ENCODE measurements at places on chromosomes 16 and 17. TPM values are rescaled to one million over a fixed set of nuclear protein-coding genes. Genes with fewer than 3 reads are reported as not detected.

DNA sequence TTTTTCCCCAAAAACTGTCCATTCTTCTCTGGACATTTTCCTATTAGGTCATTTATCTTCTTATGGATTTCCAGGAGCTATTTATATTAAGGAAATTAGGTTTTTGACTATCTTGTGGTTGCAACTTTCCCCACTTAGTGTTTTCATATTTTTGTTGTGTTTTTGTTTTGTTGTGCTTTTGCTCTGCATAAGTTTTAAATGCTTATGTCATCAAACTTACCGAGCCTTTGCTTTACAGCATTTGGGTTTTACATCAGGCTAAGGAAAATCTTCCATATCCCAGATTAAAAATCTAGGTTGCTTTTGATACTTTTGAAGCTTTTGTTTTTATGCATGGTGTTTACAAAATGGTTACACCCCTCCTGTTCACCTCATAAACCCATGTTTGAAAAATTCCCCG lies 27.5 kb downstream of the MAF start:
- DNase-seq, result no peak

- no peak for DNase-seq
Observed at GRCh38 chr17:79980246-79981043, 55.2 kb downstream of the TBC1D16 start.

DNA sequence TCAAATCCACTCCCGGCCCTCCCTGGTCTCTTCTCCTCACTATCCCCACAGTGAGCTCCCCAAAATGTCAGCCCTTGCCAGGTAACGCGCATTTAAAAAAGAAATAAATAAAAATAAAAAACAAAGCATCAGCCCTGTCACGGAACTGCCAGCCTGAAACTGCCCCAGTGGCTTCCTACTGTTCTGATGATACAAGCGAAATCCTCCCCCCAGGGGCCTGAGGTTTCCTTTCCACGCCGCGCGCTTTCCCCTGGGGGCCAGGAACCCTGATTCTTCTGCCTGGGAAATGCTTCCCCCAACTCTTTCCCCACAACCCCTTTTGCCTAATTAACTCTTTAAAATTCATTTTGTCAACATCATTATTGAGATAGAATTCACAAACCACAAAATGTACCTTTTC lies 12.2 kb upstream of the RPH3AL start:
- no peak for DNase-seq

- DNase-seq, result no peak
Observed at GRCh38 chr16:2846511-2847310, 11.3 kb downstream of the PRSS22 start.

The TLCD3B gene
- not detected for polyA plus RNA-seq

DNA sequence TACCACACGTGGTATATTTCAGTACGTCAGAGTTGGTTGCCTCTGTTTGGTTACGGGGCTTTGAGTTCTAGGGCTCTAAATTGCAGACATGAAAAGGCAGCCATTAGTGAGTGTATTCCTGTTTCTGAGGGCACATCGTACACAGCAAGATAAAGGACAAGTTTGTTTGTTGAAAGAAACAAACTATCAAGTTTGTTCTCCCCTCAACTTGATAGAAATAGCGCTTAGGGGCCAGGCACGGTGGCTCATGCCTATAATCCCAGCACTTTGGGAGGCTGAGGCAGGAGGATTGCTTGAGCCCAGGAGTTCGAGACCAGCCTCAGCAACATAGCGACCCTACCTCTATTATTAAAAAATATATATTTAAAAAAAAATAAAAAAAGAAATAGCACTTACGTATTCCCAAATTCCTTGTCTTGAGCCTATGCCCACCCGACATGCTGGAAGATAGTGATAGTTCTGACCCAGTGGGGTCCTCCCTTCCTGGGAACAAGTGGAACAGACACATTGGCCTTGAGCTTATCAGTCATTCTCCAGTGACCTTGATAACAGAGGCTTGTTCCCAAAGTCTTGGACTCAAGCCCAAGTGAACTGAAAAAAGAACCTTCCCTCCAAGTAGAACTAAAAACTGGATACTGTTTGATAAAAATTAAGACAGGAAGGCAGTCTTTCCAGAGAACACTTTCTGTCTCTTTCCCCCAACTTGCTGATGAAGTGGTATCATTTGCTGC lies 139.9 kb upstream of the CACNG3 start:
- no peak for DNase-seq

DNA sequence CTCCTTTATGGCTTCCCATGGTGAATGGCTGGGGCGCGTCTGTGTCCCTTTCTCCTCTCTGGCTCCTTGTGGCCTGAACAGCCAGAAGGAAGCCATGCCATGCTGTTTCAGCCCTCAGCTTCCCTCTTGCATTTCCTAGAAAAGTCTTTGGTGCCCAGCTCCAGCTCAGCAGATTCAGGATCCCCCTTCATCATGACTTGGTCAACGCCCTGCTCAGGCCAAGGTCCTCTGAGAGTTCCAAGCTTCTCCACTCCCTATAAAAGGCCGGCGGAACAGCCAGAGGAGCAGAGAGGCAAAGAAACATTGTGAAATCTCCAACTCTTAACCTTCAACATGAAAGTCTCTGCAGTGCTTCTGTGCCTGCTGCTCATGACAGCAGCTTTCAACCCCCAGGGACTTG lies at the start of gene CCL13:
CCL13 (plus strand) TSS at position 287 of the 400 bp plus-strand sequence; CDS start at position 334, 47 bp downstream.
- peak; percentile 53 for DNase-seq

The ACSM2A gene
- polyA plus RNA-seq, result not detected

GRCh38 chr17:51540151-51540550 lies 279.8 kb downstream of the UTP18 start:
- DNase-seq, result no peak

DNA sequence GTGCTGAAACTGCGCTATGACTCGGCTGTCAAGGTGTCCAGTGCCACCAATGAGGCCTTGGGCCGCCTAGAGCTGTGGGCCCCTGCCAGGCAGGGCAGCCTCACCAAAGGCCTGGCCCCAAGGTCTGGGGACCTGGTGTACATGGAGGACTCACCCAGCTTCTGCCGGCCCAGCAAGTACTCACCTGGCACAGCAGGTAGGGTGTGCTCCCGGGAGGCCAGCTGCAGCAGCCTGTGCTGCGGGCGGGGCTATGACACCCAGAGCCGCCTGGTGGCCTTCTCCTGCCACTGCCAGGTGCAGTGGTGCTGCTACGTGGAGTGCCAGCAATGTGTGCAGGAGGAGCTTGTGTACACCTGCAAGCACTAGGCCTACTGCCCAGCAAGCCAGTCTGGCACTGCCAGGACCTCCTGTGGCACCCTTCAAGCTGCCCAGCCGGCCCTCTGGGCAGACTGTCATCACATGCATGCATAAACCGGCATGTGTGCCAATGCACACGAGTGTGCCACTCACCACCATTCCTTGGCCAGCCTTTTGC lies 25.0 kb downstream of the WNT9B start:
- DNase-seq, result no peak

GRCh38 chr17:49523706-49524472 lies 28.8 kb downstream of the NGFR start:
- DNase-seq, result no peak

- no peak for DNase-seq
Observed at GRCh38 chr16:25045696-25046381, 30.7 kb upstream of the ARHGAP17 start.

The ZNF287 gene
- polyA plus RNA-seq, result 5.3 TPM

- no peak for DNase-seq
Observed at GRCh38 chr17:64270885-64271284, 7.8 kb upstream of the TEX2 start.

DNA sequence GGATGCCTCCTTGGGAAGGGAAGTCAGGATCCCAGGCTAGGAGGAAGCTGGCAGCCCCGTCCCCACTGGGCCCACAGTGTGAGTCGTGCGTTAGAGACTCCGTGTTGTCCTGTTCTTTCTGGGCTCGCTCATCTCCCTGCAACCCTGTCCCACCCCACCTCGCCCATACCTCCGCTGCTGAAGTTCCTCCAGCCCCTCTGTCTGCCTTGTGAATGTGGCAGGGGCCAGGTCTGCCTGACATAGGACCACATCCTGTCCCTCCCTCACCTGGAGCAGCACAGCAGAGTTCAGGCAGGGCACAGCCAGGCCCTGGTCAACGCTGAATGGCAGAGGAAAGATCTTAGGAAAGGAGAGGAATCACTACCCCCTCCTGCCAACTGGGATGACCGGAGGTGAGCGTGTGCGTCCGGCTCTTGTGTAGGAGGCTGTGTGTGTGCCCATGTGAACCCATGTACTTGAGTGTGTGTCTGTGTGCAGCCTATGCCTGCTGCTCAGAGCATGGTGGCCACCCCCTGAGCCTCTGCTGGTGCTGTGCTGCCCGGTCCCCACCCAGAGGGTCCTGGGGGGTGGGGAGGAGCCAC lies 12.8 kb downstream of the KCNJ18 start:
- DNase-seq, result no peak

The CRHR1 gene
- not detected for polyA plus RNA-seq

GRCh38 chr17:70169709-70170597 lies 621 bp downstream of the KCNJ2 start:
- DNase-seq, result peak; percentile 29

The WFIKKN1 gene
- polyA plus RNA-seq, result 0.29 TPM

- DNase-seq, result peak; percentile 22
Observed at GRCh38 chr16:19375561-19376158, 42.0 kb upstream of the TMC5 start.

GRCh38 chr17:4144422-4144747 lies 1.4 kb downstream of the CYB5D2 start:
- no peak for DNase-seq

DNA sequence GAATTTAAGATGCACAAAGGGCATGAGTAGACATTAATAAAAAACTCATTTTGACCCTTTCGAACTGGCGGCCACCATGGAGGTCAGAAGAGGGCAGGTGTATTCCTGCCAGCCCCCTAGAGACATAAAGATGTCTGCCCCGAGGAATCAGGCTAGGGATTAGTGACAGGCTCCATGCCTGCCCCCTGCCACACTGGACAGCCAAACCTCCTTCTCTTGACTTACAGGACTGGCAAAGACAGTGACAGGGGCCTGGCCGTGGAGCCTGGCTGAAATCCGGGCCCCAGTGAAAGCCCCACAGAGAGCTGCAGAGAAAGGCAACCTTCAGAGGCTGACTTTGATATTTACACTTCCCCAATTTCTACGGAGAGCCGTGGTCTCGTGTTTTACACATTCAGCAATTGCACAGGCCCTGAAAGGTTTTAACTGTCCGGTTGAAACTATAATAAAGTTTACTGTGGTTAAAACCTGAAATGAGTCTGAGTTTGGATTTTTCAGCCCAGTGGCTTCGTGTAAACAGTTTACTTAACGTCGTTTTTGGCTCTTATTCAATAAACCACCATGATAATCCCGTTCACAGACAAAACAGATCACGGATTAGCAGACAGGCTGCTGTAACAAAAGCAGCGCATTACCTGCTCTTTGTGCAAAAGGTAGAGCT lies 243.9 kb upstream of the MYOCD start:
- no peak for DNase-seq

DNA sequence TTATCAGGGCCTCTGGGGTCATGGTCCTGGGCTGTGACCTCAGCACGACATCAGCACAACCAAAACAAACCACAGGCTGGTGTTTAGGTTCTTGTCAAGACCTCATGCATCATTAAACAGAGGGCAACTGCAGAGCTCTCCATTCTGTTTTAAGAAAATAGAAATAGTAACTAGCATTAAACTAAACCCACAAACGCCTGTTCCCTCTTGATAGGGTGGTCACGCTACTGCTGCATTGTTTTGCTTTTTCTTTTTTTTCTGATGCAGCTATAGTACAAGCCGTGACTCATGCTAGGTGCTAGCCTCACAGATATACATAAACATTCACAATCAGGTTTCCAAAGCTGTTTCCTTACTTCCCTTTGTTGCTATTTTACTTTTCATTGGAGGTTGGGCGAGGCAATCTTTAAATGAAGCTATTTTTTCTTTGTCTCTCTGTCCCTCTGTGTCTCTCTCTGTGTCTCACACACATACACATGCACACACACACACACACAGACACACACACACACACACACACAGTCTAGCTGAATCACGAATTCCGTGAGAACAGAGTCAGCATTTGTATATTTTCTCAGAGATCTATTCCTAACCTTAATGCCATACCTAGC lies 310.3 kb downstream of the CDH13 start:
- no peak for DNase-seq

The ZP2 gene
- polyA plus RNA-seq, result not detected

The STX8 gene
- 61.9 TPM for polyA plus RNA-seq

- DNase-seq, result no peak
Observed at GRCh38 chr17:40718930-40719329, 15.4 kb upstream of the KRT24 start.

DNA sequence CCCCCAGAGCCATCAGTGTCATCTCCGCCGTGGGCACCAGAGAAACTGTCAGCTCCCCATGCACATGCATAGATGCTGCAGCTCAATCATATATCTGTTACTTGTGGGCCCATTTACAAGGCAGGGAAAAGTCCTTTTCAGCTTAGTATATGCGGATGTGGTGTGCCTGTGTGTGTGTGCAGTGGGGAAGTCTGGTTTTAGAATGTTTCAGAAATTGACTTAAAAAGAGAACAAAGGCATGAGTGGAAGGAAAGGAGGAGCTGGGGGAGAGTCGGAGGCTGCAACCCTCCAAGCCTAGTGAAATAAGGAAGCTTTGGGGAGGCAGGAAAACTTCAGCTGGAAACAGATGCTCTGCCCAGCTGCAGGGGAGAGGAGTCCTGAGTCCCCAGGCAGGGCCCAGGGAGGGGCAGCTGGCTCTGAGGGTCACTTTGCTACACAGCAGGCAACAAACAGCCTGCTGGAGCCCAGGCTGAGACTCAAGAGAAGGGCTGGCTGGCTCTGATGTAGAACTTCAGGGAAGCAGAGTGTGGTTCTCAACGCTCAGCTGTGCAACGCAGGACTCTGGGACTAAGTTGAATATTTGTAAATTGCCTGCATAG lies 11.1 kb upstream of the CD300LD start:
- no peak for DNase-seq

GRCh38 chr16:85536411-85537330 lies 76.5 kb upstream of the GSE1 start:
- no peak for DNase-seq

DNA sequence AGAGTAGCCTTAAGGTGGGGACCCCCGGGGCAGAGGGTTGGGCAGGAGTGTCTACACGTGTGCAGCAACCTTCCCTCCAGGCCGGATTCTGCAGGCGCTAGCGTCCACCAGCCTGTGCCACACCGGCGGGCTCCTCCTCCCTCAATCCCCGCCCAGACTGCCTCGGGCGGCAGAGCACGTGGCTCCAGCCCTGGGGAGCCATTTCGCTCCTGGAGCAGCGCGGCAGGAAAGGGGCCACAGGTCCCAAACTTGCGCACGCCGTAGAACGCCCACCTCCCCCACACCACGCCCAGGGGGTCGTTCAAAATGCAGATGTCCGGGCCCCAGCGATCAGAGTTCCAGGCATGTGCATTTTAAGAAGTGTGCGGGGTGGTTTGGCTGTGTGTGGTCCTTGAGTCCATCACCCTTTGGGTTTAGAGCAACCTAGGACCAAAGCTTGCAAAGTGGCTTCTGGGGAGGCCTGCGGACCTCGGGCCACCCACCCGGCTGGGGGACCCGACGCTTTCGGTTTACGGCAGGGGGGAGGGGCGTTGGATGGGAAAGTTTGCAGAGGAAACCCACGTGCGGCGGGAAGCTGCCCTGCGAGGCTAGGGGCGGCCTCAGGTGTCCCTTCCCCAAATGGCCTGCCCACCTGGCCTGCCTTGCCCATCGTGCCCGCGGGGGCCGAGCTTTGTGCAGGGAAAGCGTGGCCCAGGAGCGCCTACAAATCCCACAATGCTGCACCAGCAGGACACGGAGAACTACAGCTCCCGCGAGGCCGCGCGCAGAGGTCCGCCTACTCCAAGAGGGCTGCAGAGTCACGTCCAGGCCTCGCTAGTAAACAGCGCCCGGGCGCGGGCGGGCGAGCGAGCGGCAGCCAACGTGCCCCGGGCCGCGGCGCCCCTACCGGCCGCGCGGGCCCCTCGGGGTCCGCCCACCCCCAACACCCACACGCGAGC lies 1.4 kb downstream of the TFAP4 start:
- peak; percentile 94 for DNase-seq

- DNase-seq, result no peak
Observed at GRCh38 chr16:85333337-85333736, 221.1 kb upstream of the CIBAR2 start.

- DNase-seq, result peak; percentile 43
Observed at GRCh38 chr17:80095038-80095843, 6.1 kb upstream of the GAA start.
